ENCODE measurements at places on chromosomes 1 and 21. TPM values are rescaled to one million over a fixed set of nuclear protein-coding genes. Genes with fewer than 3 reads are reported as not detected.

The ZBTB8A gene
- total RNA-seq = 0.23 TPM

The KIAA0040 gene
- 64.3 TPM for total RNA-seq

The OR2G6 gene
- total RNA-seq = not detected

The PTAFR gene
- 0.20 TPM for total RNA-seq

The SLC9C2 gene
- not detected for total RNA-seq

The CA6 gene
- 10.1 TPM for total RNA-seq

The OTUD7B gene
- 16.4 TPM for total RNA-seq

The AGO1 gene
- 23.7 TPM for total RNA-seq

The NEGR1 gene
- total RNA-seq = not detected

The SYT2 gene
- total RNA-seq = not detected

The MYOG gene
- total RNA-seq = not detected

The FRRS1 gene
- 3.6 TPM for total RNA-seq

The KCNE1 gene
- 0.15 TPM for total RNA-seq

The AMY2B gene
- 8.0 TPM for total RNA-seq

The COL9A2 gene
- total RNA-seq = 12.4 TPM

The LGR6 gene
- 0.26 TPM for total RNA-seq

The TEDDM1 gene
- not detected for total RNA-seq

The CLDN17 gene
- total RNA-seq = not detected

The KLF17 gene
- not detected for total RNA-seq

- DNase-seq = no peak
These were observed 34.2 kb downstream of the RAP1GAP start for GRCh38 chr1:21634806-21635535.

DNA sequence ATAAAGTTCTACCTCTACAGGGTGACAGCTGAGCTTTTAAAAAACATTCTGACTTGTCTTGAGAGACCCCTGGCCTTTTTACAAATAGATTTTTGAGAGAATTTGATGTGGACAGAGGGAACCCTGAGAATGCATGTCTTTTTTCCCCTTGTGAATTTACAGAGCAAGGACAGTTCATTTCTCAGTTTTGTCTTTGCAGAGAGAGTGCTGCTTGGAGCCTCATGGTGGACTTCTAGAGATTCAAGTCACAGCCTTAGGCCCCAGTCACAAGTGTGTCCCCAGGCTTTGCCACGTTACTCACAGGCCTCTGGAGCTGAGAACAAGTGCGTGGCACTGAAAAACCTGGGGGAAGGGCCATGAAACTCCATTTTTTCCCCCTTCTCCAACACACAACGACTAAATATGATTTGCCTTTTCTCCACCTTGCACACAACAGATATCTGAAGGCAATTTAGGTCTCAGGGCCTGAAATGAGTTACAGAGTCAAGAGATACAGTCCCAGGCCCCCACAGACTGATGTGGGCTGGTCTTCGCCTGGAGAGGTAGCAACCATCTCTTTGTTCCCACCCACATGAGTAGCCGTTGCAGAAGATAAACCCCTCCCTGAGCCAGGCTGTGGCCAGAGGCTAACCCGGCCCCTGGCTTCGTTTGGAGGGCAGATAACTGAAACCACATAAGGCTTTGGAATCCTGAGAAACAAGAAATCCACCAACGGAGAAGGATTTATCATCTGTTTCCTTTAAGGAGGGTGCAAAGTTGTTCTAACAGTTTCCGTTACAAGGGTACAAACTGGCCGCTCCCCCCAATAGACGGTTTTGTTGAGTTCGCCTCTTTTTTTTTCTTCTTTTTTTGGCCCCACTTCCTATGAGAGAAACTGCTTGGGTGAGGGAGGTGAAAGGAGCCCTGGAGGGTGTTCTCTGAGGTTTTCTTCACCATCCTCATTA is 1.0 kb upstream of the PIGV start:
- DNase-seq = peak; percentile 70

GRCh38 chr1:79667166-79667565 is 660.6 kb upstream of the ADGRL4 start:
- no peak for DNase-seq

DNA sequence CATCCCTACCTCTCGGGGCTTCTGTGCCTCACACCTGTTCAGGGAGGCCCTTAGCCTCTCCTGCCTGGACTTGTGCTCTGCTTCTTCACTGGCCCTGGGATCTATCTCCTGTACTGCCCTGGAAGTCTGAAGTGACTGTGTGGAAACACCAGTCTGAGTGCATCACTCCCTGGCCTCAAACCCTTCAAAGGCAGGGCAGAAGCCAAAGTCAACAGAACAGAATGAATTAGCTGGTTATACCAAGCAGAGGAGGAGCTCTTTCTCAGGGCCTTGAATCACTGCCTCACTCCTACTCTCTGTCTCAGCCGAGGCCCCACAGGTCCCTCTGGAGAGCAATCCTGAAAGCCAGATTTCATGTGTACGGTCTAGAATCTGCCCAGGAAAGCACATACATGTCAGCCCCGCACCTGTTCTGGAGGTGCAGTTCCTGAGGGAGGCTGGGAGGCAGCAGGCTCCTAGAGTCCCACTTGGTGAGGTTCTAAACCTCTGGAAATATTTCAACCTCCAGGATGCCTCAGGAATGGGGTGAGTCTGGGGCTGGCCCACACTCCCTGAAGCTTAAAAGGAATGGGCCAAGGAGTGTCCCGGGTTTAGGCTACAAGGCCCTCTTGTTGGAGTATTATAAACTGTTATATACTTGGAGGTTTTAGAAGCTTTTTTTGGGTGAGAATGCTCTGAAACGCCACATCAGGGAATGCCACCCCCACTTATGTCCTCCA is 98.3 kb downstream of the ABCA4 start:
- no peak for DNase-seq

DNA sequence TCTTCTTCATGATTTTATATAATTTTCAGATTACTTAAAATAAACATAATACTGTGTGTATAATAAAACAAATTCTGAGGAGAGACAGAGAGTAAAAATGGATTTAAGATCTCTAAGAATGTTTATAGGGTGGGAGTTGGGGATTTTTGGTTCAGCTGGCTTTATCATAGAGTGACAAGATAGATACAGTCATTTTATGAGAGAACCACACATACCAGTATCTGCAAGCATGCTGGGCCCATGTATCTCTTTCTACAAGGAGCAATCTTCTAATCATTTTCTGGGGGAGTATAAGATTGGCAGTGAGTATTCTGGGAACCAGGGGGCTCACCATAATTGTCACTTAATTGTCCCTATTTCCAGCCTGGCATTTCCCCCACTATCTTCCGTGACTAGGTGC is 64.3 kb upstream of the DUSP10 start:
- DNase-seq = no peak

DNA sequence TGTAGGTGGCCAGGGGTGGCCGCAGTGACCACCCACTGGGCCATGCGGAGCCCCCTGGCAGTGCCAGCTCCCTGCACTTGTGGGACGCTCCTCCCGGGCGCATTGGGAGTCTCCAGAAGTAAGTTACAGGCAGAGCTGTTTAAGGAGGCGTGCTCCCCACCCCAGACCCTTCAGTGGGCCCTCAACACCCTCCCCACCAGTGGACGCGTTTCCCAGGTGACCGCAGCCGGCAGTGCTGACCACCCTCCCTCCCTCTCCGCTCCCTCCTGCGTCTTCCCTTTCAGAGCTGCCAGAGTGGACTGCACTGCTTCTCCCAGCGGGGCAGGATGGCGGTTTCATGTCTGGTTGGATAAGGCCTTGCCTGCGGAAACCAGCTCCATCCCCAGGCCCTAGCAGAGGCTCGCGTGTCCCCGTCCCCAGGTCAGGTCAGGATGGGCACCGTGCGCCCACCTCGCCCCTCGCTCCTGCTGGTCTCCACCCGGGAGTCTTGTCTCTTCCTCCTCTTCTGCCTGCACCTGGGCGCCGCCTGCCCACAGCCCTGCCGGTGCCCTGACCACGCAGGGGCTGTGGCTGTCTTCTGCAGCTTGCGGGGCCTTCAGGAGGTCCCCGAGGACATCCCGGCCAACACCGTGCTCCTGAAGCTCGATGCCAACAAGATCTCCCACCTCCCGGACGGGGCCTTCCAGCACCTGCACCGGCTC is 1.1 kb downstream of the LRRC3 start:
- DNase-seq = no peak

DNA sequence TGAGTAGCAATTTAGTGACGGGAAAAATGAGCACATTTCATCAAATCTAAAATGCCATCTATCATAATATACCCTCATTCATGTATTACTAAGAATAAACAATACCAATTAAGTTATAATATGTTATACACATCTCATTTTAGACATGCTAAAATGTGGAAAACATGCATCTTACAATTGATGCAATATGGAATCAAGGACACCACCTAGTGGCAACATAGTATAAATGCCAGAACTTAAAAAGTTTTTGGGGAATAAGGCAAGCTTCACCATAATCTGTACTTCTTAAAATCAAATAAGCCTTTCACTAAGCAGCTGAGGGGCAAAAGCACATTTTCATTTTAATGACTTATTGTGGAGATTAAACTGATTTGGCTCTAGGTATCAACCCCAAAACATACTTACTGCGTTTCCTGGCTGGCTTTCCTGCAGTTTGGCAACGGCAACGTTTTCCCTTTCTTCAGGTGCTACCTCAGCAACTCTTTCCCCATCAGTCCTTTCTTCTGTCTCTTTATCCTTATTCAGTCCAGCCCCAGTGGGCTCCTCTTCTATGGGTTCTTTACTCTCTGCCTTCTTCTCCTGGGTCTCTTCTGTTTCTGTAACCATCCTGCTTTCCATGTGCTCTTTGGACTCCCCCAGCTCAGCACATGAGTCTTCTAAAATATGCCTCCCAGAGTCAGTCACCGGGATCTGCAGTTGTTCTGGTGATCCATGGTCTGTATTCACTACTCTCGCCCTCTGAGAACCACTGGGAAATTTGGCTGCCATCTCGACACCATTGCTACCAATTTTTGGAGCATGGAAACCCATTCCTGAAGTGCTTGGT is 11.4 kb downstream of the SDE2 start:
- no peak for DNase-seq

GRCh38 chr1:222047366-222047765 is 305.5 kb upstream of the DUSP10 start:
- no peak for DNase-seq

GRCh38 chr1:211739671-211740411 is 64.4 kb upstream of the NEK2 start:
- no peak for DNase-seq

DNA sequence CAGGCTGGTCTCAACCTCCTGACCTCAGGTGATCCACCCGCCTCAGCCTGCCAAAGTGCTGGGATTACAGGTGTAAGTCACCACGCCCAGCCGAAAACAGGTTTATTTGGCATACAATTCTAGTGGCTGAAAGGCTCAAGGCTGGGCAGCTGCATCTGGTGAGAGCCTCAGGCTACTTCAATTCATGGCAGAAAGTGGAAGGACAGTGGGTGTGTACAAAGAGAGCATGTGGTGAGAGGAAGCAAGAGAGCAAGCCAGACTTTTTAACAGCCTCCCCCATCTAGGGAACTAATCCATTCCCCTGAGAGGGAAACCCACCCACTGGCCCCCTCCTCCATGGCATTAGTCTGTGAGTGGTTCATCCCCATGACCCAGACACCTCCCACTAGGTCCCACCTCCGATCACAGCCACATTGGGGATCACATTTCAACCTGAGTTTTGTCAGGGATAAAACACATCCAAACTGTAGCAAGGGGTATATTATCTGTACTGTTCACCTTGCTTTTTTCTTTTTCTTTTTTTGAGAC is 9.5 kb downstream of the BMP8A start:
- no peak for DNase-seq

DNA sequence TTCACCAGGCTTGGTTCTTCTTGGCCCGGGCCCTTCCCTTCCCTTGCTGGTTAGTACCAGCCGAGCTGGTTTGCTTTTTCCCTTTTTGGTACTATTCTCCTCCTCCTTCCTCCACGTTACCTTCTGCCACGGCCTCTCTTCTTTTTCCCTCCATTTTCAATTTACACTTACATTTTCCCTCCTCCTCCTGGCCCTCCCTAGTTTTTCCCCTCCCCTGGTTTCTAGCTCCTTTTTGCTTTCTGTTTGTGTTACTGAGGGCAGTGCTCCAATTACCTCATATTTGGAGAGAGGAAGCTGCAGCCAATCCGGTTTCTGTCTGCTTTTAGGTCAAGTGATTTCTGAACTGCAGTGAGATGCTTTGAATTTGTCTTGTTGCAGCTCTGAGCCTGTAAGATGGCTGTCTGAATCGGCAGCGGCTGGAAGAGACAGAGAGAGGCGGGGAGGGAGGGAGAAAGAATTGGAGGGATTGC is 63.7 kb downstream of the MACF1 start:
- DNase-seq = no peak

GRCh38 chr1:18879791-18880309 is 20.4 kb upstream of the TAS1R2 start:
- no peak for DNase-seq

DNA sequence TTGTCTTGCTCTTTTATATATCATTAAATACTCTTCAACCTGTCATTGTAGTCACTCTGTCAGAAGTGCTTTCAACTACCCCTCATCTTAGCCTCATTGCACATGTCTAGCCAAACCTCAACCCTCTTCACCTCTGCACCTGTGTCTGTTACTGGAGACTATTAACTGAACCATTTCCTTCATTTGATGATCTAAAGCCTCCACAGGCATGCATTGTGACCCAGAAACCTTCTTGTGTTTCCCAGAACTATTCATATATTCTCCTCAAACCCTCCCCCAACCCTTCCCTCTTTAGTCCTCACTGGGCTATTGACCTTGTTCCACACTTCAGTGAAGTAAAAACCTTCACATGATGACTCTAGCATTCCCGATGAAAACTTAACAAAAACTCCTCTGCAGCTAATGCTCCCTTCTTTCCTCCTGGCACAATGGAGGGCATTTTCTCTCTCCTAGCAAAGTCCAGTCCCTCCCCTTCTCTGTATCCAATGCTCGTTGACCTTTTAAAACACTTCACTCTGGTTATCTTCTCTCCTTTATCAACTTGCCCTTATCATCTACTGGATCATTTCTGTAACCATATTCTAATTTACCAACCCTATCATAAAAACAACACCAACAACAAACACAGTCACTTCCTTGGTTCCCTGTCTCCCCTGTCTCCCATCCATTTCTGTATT is 86.1 kb downstream of the BACH1 start:
- DNase-seq = no peak

DNA sequence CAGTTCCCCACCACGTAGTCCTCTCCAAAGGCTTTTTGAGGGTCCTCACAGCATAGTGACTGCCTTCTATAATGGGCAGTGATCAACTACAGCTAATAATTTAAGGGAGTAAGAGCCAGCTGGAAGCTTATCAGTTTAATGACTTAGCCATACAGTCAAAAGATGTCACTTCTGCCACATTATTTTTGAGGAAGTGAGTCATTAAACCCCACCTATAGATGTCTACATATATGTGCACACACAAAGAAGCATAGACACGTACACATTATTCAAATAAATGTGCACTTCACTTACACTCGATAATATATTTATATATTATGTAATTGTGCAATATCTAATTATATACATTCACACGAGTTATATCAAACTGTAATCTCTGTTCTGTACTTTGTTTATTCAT is 1704.7 kb downstream of the KCNT2 start:
- no peak for DNase-seq

- DNase-seq = no peak
These were observed 164.4 kb upstream of the DPT start for GRCh38 chr1:168893359-168893801.

GRCh38 chr1:86741947-86742572 is 37.7 kb downstream of the SH3GLB1 start:
- no peak for DNase-seq

All from activated CD8-positive, alpha-beta memory T cell treated with anti-CD3 and anti-CD28 coated beads, Interleukin-2, amount 10 ng/mL, durations not matched to agents 7 days and 5 days (primary cell).